ENCODE measurements at places on chromosomes 1 and 21. TPM values are rescaled to one million over a fixed set of nuclear protein-coding genes. Genes with fewer than 3 reads are reported as not detected.

Gene REG4
- total RNA-seq: not detected

Gene TMCO2
- total RNA-seq: not detected

Gene LAX1
- 41.2 TPM for total RNA-seq

Gene TRIM63
- total RNA-seq: not detected

Gene IRF6
- total RNA-seq: 11.2 TPM

Gene C1orf226
- total RNA-seq: 0.13 TPM
